Eye (tissue), 1 donor: ENCODE measurements at places on chromosomes 1 and 21.

DNA sequence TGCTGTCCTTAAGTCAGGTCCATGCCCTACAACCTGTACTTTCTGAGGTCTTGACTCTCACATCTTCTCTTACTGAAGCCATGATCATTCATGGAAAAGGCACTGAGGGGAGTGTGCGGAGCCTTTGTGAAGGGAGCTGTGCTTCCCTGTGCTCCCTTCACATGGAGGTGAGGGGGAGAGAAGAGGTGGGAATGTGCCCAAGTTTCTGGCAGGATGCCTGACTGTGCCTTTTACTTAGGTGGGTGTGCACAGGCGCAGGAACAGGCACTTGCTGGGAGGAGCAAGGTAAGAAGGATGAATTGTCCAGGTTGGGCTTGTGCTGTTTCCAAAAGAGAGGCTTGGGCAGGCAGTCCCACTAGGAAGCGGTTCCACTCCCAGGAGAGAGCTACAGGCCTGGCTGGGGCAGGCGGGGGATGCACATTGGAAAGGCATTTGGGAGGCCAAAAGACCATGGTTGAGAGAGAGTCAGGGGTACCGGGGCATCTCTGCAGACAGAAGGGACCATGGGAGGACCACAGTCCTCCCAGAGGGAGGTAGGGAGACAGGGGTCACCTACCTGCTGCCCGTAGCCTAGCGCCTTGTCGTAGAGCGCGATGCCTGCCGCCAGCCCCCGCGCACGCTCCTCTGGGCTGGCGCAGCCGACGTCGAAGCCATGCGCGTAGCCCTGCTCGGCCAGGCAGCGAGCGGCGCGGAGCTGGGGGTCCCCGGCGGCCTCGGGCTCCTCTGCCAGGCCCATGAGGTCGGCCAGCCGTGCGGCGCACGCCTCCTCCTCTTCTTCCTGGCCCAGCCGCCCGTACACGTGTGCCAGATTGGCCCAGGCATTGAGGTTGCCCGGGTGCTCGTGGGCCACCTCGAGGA, 853 bp downstream of the TTC22 start:
- DNase-seq: no peak

GRCh38 chr1:26999440-26999987, 6.0 kb downstream of the TRNP1 start:
- peak; percentile 76 for DNase-seq

- DNase-seq: peak; percentile 92
These were observed 29.7 kb upstream of the KIRREL1 start for GRCh38 chr1:157963713-157964112.

- DNase-seq: no peak
These were observed 360.1 kb upstream of the PLXNA2 start for GRCh38 chr1:208604295-208604694.

DNA sequence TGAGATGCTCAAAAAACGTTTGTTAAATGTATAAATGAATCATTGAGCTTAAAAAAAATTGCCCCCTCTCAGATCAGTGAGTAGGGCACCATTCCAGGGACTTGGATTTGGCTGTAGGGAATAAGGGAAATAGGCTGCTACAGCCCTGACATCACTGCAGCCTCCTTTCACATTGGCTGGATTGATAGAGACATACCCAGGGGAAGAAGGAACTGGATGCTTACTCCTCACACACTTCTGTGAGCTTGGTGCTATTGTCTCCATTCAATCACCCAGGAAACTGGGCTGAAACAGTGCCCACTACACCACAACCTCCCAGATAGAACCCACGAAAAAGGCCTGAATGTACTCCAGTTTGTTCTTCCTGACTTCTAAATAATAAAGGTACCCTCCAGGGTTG, 87.2 kb downstream of the TGFBR3 start:
- no peak for DNase-seq

DNA sequence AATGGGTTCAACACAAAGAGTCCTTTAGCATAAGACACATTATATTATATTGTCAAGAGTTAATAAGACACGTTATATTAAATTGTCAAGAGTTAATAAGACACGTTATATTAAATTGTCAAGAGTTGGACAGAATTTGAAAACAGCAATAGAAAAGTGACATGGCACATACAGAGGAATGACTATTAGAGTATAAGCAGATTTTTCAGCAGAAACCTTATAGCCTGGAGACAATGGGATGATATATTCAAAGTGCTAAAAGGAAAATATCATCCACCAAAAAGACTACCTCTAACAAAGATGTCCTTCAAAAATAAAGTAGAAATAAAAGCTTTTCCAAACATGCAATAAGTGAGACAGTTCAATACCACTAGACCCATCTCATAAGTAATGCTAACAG, 36.0 kb upstream of the HSPA13 start:
- DNase-seq: no peak

GRCh38 chr1:109641078-109641740, 14.7 kb upstream of the GSTM4 start:
- no peak for DNase-seq

- DNase-seq: no peak
These were observed 76.1 kb upstream of the RGS2 start for GRCh38 chr1:192732787-192733186.

DNA sequence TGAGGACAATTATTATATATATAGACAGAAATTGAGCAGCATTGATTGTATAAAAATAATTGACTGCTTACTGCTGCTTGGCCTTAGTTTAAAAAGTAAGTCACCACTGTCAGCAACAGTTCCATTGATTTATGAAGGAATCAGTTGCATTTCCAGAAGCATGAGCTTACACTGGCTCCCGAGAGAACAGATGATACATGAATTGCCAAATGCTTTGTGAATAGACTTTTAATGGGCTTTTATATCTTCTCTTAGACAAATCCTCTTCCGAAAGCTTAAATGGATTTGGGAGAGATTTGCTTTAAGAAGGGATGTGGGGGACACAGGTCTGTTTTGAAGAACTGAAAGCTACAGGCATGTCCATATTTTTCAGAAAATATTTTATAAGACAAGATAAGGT, 7.5 kb downstream of the FHAD1 start:
- no peak for DNase-seq

- no peak for DNase-seq
These were observed 17.1 kb upstream of the PTPRF start for GRCh38 chr1:43513471-43514173.

DNA sequence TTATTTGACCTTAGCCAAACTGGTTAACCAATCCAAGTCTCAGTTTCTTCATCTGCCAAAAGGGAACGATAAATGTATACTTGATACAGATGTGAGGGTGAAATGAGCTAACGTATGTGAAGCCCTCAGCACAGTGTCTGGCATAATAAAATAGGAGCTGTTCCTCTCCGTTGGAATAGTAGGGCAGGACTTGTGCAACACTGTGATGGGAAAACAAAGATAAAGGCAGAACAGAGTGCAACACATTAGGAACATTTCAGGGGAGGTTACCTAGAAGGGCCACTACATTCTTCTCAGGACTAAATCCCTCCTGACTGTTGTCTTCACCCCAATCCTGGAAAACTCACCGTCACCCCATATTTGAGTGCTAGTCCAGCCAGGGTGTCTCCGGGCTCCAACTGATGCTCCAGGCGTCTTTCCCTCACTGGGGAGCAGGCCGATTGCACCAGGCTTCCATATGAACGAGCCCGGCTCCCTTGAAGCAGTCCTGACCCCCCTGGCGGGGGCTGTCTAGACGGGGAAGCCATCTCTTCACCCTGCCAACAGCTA, 896 bp downstream of the LYSMD1 start:
- no peak for DNase-seq

GRCh38 chr1:92194511-92194910, 23.2 kb upstream of the C1orf146 start:
- no peak for DNase-seq

GRCh38 chr1:22920734-22921451, 51.8 kb downstream of the LACTBL1 start:
- no peak for DNase-seq

DNA sequence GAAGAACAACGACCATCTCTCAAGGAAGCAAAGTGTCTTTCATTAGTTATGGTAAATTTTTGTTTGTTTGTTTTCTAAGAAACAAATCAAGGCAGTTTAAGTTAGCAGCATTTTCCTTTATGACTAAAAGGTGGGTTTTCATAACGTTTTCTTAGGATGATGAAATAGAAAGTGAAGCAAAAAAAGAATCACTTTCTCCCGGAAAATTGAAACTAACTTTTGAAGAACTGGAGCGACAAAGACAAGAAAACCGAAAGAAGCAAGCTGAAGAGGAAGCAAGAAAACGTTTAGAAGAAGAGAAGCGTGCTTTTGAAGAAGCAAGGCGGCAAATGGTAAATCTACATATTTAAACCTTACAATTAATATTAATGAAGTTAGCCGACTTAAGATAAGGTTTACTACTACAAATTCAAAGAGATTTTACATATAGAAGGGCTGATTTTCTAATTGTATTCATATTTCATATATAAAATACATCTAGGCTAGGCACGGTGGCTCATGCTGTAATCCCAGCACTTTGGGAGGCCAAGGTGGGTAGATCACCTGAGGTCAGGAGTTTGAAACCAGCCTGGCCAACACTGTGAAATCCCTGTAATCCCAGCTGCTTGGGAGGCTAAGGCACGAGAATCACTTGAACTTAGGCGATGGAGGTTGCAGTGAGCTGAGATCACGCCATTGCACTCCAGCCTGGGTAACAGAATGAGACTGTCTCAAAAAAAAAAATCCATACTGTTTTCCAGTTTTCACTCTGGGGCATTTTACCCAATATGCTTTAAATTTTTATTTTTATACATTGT, 38.3 kb downstream of the NEXN start:
- DNase-seq: no peak

DNA sequence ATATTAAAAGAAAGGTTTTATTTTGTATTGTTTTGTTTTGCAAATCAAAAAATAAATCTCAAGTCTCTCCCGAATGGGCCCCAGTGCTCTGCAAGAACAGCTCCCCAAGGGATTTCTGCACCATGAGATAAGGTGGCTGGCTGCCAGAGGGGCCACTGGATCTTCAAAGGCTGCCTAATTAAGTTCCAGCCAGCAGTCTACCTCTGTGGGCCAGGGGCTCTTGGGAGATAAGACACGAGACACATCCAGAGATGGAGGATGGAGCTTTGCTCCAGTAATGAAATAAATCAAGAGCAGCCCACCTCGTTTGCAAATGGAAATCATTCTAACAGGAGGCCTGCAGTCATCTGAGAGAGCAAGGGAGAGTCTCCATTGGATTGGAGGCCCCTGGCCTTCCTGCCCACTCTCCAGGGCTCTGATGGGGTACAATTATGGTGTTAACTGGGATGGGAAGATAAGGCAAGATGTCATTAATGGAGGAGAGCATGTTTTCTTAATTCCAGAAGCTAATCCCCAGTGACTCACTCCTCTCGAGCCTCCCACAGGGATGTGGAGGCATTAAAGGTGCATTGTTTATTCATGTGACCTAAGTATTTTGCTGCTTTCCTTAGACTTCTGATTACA, 155.2 kb upstream of the KAZN start:
- DNase-seq: no peak

DNA sequence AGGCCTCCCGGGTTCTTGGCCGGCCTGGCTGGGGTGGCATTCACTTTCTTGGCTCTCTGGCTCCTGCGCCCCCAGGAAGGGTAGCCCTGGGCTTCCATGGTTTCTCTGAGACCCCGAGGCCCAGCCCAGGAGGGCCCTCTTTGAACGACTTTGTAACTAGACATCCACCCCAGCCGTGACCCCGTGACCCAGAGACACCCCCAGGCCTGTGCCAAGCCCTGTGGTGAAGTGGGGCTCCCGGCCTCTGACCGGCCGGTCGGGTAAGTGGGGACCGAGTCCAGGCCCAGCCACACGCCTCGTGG, 64.0 kb downstream of the COL18A1 start:
- no peak for DNase-seq

GRCh38 chr1:97588772-97589171, 332.1 kb downstream of the DPYD start:
- no peak for DNase-seq

DNA sequence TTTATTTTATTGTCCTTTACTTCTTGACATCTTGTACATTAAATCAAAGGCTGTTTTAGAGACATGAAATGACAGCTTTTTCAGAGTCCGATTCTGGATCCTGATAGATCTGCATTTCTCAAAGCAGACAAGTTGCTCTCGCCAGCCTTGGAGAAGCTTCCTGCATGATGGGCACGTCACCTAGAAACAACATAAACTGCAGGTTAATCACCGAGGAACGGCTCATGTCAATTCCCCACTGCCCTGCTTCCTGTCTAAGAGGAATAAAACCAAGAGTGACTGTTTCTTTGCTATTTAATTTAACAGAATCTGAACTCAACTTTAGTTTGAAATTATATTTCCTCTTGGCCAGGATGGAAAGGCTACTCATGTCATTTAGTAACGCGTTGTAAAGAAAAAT, 77.0 kb downstream of the RWDD3 start:
- peak; percentile 48 for DNase-seq

DNA sequence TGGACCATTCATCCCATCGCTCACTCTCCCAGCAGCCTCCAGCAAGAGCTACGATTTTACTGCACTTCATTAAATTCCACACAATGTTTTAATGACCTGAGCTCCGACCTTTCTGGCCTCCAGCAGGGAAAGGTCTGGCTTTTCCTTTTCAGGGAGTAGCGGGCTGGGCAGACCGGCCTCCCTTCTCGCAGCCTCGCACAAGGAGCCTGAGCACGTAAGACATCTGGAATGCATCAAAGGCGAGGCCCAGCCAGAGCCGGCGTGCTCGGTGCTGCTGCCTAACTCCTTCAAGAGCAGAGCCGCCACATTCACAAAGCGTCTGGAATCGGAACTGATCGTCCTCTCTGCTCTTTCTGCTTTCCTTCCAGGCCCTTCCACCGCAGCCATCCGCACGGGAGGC, 32.5 kb upstream of the FHAD1 start:
- DNase-seq: peak; percentile 88

DNA sequence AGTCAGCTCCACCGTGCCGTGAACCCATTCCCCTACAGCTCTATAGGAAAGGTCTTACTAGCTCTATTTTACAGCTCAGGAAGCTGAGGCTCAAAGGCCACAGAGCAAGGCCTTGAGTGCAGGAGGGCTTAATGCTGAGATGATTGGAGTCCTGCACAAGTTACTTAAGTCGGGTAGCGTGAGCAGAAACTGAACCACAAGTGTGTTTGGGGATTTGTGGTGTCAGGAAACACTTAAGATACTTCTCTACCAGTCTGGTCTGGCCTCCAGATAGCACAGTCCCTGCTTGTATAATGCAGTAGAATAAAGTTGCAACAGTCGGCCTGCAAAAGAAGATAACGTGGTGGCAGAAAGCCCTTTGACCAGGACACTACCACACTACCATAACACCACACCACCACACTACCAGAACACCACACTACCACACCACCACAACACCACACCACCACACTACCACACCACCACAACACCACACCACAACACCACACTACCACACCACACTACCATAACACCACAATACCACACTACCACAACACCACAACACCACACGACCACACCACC, 118.1 kb downstream of the SPSB1 start:
- no peak for DNase-seq

- DNase-seq: no peak
These were observed 184.4 kb upstream of the PALMD start for GRCh38 chr1:99461499-99461898.

DNA sequence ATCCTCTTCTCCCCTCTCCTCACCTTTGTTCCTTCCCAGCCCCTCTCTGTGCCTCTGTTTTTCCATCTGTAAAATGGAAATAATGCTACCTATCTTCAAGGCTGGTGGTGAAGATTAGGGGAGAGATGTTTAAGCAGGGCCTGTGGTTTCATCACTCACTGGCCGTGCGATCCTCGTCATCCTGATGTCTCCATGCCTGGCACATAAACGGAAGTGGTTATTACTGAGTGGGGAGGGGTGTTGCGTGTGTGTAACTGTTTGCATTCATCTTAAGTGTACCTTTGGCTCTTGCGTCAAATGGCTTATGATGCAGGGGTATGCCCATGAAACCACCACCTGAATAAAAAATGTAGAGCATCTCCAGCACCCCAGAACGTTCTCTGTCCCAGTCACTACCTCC, 17.2 kb upstream of the C1QA start:
- DNase-seq: no peak

GRCh38 chr1:20837554-20838192, 50.6 kb upstream of the HP1BP3 start:
- DNase-seq: no peak
